ENCODE measurements at places on chromosomes 16 and 17.
A peak's percentile ranks its signal among the peaks of the same experiment; 100 is the strongest.

- peak; percentile 78 for DNase-seq
Measured at GRCh38 chr17:41648411-41649195, 24.2 kb upstream of the KRT17 start.

GRCh38 chr17:182050-182751, 751 bp upstream of the DOC2B start:
- no peak for DNase-seq

- no peak for DNase-seq
Measured at GRCh38 chr17:41457676-41458075, 9.5 kb downstream of the KRT32 start.

DNA sequence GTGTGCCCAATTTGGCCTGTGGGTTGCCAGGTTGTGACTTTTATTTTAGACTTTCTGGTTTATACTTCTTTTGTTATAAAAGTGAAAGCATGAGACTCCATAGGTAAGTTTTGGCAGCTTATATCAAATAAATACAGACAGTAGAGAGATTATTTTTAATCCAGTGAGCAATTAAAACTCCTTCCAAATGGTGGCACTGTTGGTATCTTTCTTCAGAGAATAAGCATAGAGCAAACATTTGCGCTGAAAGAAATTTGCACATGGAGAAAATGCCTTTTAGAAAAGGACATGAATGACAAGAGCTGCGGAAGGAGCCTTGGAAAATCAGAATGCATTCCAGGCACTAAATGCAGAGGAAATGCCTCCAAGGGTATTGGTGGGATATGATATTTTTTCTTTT, 46.1 kb upstream of the DNAJA2 start:
- DNase-seq, result no peak

GRCh38 chr17:76246080-76247066, 6.1 kb upstream of the RNF157 start:
- no peak for DNase-seq

DNA sequence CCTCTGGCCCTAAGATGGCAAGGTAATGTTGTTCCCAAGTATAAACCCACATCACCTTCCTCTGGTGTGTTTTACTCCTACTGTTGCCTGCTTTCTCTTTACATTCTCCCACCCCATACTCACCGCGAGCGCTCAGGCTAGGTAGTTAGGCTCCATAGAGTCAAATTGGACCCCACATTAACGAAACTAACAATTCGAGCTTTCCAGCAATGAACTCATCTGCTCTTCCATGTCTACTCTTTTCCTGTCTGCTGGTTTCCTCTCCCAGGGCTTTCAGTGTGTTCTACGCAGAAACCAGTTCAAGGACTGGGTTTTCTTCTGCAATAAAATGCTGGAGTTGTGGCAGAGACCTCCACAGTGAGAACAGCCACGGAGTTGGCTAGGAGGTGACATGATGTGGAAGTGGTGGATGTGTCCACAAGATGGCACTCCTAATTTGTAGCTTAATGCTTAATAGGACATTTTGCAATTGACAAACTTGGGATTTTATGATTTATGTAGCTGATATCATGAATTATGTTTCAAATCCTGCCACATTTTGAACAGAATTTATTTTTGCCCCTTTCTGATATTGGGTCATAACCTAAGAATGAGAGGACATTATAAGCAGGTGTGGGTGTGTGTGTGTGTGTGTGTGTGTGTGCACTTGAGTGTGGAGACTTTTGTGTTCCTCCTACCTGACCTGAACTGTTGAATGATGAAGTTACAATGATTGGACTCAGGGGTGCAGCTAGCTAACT, 2.2 kb upstream of the UQCRC2 start:
- DNase-seq, result no peak

GRCh38 chr17:36859706-36860105, 77.6 kb upstream of the LHX1 start:
- DNase-seq, result no peak

- DNase-seq, result no peak
Measured at GRCh38 chr16:79079656-79080420, 520.7 kb downstream of the MAF start.

DNA sequence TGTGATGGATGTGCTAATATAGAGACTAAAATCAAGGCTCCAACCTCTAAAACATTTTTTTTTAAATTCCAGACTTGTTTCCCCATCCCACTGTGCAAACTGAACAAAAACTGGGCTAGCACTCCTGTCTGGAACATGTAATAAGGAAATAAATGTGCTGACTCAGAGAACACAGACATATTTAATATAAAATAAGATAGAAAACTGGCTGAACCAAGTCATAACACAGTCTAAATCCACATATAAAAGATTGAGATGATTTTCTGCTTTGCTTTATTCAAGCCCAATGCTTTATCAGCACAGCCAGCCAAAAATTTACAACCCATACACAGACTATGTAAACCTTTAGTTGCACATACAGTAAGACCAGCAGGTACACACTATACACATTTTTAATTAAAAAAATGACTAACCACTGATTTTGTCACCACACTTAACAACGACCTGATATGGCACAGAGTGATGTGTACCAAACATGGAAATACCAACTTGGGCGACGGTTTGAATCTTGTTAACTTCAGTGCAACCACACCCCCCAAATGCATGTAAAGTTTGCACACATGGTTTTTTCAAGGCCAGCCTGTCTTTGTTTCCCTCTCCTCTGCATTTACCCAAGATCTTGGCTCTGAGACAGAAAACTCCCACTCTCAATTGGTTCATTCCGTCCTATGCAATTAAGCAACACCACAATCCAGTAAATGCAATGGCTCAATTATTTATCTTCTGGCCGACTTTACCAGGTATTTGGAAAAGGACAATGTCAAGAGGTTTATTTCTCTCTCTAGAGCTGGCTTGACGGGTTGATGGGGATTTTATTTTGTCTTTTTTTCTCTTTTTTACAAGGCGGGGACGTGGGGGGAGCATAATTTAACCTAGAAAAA, 1.2 kb downstream of the STAT3 start:
- no peak for DNase-seq

DNA sequence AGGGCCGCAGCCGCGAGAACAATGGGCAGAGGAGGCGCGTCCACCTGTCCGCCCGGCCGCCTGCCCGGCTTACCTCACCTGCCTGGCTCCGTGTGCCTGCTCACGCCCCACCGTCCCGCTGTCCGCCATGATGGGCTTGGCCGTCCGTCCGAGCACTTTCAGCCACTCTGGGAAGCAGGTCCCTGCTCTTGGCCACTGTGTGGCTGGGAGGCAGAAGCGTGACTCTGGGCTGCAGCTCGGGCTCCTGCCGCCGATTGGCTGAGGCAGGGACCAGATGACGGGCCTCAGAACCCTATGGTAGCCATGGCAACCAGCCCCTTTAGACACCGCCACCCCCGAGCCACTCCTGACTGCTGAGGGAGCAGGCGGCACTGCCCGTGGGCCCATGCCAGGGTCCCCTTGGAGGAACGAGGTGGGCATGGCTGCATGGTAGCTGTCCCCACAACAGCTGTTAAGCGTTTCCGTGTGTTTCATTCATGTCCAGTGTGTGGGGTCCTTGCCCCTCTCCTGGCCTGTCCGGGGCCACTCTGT, 8.9 kb upstream of the AXIN1 start:
- no peak for DNase-seq

- no peak for DNase-seq
Measured at GRCh38 chr17:10036511-10037061, 131.5 kb upstream of the RCVRN start.

Measured in activated T-helper 1 cell treated with anti-CD3 and anti-CD28 coated beads, Interleukin-2, amount 50 U/mL, for 16 hours (primary cell).